ENCODE measurements at places on chromosomes 3 and 15.

GRCh38 chr3:188706599-188706998, 465.2 kb upstream of the TPRG1 start:
- no peaks in the 10 kb centered on the region for H3K36me3 ChIP-seq
- H3K27ac ChIP-seq: no peak overlapping the region
- H3K27me3 ChIP-seq: no peaks in the 10 kb centered on the region

DNA sequence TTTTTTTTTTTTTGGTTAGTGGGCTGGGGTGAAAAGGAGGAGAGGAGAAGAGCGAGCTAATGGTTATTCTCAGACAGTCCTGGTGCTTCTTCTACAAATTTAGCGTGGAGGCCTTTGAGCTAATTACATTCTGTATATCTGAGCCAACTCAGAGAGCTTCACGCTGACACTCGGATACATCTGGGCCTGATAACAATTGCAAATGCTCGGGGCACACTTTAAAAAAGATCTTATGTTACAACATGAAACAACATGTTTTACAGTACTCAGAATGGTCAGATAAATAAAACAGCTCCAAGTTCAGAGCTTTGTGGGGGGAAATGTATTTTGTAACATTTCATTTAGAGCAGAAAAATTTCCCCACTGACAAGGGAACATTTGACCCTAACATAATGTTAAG, 966.9 kb upstream of the NR2F2 start:
- no peak overlapping the region for H3K27ac ChIP-seq
- H3K4me3 ChIP-seq: no peak overlapping the region
- no peaks in the 10 kb centered on the region for H3K27me3 ChIP-seq

DNA sequence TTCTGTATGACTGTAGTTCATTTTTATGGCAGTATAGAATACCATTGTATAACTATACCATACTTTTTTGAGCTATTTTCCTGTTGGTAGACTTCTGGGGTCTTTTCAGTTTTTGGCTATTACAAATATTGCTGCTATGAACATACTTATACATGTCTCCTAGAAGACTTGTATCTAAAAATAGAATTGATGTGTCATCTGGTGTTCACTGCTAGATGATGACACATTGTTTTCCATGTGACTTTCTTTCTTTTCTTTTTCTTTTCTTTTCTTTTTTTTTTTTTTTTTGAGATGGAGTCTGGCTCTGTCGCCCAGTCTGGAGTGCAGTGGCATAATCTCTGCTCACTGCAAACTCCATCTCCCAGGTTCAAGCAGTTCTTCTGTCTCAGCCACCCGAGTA, 69.8 kb downstream of the SH3GL3 start:
- H3K36me3 ChIP-seq: no peaks in the 10 kb centered on the region
- H3K4me1 ChIP-seq: peaks cover 3% of the 10 kb centered on the region
- no peaks in the 10 kb centered on the region for H3K27me3 ChIP-seq

DNA sequence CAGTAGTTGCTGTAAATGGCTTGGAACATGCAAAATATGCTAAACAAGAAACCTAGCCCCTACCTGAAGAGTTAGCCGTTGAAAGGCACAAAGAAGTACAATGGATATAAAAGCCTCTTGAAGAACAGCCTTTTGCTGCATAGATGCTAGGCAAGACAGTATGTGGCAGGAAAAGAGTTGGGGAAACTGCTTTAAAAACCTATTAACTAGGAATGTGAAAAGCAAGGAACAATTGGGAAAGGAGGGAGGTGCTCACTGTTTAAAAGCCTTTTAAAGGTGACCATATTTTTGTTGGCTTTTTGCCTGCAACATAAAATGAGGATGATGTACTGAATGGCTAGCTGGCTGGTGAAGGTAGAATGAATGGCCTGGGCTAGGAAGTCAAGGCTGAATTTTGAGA, 24.5 kb upstream of the SOX2 start:
- peak overlapping the region; percentile 83 for H3K27ac ChIP-seq
- H3K36me3 ChIP-seq: no peaks in the 10 kb centered on the region
- peaks cover 65% of the 10 kb centered on the region for H3K4me1 ChIP-seq
- no peak overlapping the region for H3K4me3 ChIP-seq

DNA sequence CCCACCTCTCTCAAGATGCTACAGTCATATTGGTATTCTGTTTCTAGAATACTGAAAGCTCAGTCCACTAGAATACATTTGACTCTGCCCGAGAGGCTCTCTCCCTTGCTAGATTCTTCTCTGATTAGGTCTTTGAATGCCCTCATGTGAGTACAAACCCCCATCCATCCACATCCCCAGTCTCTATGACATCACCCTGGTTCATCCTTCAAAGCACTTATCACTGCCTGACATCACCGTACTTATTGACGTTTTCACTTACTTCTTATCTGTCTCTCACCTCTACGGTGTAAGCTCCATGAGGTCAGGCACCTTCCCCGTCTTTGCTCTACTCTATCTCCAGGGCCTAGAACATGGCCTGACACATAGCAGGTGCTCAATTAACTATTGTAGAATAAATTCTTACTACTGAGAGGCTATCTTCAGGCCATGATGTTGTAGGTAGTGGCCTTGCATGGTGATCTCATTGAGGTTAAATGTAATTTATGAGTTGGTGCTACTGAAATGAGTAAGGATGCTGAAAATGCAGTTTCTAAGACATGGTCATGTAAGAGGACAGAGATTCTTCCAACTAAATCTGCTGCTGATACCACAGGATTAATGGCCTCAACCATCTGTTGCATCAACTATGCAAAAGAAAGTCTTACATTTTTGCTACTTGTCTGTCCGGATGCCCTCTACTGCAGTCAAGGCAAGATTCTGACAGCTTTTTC, 26.8 kb downstream of the EOGT start:
- no peak overlapping the region for H3K4me3 ChIP-seq
- no peaks in the 10 kb centered on the region for H3K36me3 ChIP-seq
- no peaks in the 10 kb centered on the region for H3K4me1 ChIP-seq
- DNase-seq: no peak
- no peaks in the 10 kb centered on the region for H3K27me3 ChIP-seq

DNA sequence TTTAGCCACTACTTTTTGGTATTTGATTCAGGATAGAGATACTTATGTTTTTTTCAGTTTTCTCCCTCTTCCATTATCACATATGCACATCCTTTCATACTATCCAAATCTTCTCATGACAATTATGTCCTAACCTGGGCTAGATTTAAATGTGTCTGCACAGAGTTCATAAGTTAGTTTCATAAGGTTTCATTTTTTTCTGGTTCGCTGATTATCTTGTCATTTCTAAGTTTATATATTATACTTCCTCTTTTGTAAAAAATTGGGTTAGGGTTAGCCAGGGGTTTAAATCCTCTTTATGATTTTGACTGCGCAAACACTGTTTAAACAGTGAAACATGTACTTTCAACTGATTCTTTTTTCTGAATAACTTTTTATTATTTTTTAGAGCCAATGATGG, 148.6 kb downstream of the SST start:
- H3K27me3 ChIP-seq: no peaks in the 10 kb centered on the region
- H3K27ac ChIP-seq: no peak overlapping the region
- DNase-seq: no peak
- H3K4me1 ChIP-seq: peaks cover 21% of the 10 kb centered on the region

- H3K36me3 ChIP-seq: no peaks in the 10 kb centered on the region
- DNase-seq: peak; percentile 54
- no peak overlapping the region for H3K27ac ChIP-seq
- H3K4me1 ChIP-seq: peaks cover 38% of the 10 kb centered on the region
Observed at GRCh38 chr15:68231102-68231818, 1.7 kb upstream of the CLN6 start.

DNA sequence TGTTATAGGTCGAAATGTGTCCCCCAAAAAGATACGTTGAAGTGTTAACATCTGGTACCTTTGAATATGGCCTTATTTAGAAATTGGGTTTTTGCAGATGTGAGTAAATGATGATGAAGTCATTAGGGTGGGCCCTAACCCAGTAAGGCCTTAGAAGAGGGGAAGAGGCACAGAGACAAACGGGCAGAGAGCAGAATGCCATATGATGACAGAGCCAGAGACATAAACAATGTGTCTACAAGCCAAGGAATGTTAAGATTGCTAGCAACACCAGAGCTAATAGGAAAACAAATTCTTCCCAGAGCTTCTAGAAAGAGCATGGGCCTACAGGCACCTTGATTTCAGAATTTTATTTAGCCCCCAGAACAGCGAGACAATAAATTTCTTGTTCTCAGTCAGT, 693.1 kb upstream of the NECTIN3 start:
- DNase-seq: no peak
- no peak overlapping the region for H3K4me3 ChIP-seq
- no peaks in the 10 kb centered on the region for H3K36me3 ChIP-seq
- H3K27ac ChIP-seq: no peak overlapping the region
- H3K4me1 ChIP-seq: no peaks in the 10 kb centered on the region
- no peaks in the 10 kb centered on the region for H3K27me3 ChIP-seq

DNA sequence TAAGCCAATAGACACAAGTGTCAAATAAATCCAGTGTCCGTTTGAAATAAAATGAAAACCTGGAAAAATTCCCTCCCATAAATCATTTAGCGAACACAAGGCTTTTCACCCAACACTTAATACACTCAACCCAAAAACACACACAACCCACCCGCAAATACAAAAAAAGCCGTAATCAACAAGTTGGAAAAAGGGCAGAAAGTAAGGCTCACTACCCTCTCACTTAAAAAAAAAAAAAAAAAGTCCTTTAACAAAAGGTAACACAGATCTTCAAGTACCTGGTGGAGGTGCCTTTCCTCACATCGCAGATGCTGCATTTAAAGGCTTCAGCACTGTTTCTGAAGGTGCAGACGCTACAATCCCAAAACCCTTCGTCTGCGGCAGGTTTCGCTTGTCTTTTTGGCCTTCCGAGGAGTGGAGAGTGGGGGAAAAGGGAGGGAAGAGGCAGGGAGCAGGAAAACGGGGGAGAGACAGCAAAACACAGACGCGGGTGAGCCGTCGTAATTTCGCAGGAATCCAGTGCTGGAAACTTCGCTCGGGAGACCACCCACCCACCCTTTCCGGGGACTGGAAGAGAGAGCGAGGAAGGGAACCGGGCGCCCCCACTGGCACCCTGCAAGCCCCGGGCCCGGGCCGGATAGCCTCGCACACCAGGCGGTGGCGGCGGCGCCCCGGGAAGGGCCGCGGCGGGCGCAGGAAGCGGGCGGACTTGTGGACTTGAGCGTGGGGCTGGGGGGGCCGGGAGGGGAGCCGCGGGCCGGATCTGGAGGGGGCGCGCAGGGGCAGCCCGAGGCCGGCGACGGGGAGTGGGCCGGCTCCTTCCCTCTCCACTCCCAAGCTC, 401.8 kb downstream of the SHQ1 start:
- peaks cover 36% of the 10 kb centered on the region for H3K4me1 ChIP-seq
- H3K4me3 ChIP-seq: peak within 1 kb of the TSS; percentile 90
- H3K27me3 ChIP-seq: peaks cover 22% of the 10 kb centered on the region
- H3K27ac ChIP-seq: peak within 1 kb of the TSS; percentile 69
- H3K36me3 ChIP-seq: no peaks in the 10 kb centered on the region
